PC-3 (cell line): ENCODE measurements at places on chromosomes 3 and 15. TPM values are rescaled to one million over a fixed set of nuclear protein-coding genes. Genes with fewer than 3 reads are reported as not detected.

The COL6A5 gene
- not detected in 2 replicates for total RNA-seq

The PRR20G gene
- total RNA-seq = not detected in 2 replicates

The KLHL40 gene
- total RNA-seq = not detected in 2 replicates

The EAF1 gene
- total RNA-seq = 28.6 and 35.3 TPM in 2 replicates

The ZPLD1 gene
- total RNA-seq = 0.15 TPM in 1 of 2 replicates, not detected in the other

The MCTP2 gene
- total RNA-seq = 6.2 and 9.8 TPM in 2 replicates

The HIGD2B gene
- 0.11 TPM in 1 of 2 replicates, not detected in the other for total RNA-seq

The SPESP1 gene
- total RNA-seq = not detected in 2 replicates

The CPNE9 gene
- total RNA-seq = 0.07 TPM in 1 of 2 replicates, not detected in the other

- H3K4me1 ChIP-seq = no peaks in the 10 kb centered on the region
- H3K4me3 ChIP-seq = no peak overlapping the region
- peaks cover 9% of the 10 kb centered on the region for H3K36me3 ChIP-seq
- no peak overlapping the region for H3K27ac ChIP-seq
Measured at GRCh38 chr15:76285241-76285825, 25.9 kb downstream of the ETFA start.

DNA sequence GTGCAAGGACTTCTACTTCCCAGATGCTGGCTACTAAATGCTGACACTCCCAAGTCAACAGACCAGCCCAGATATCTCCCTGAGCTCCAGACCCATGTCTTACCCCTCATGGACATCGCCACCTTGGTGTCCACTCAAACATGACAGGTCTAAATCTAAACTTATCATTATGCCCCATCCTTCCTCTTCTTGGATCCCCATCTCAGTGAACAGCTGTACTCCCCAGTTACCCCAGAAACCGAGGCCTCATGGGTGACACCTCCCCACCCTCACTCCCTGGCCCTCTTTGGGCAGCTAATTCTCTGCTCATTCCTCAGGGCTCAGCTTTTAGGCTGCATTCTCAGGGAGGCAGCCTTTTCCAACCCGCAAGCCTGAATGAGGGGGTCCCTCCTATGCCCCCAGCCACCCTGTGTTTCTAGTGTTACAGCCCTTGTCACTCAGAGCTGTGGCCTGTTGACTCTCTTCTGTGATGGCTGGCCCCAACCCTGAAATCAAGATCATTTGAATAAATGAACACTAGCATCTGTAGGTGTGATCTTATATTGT is 5.4 kb downstream of the EHD4 start:
- H3K4me1 ChIP-seq = peaks cover 31% of the 10 kb centered on the region
- no peak overlapping the region for H3K27ac ChIP-seq
- H3K36me3 ChIP-seq = peaks cover 5% of the 10 kb centered on the region; the same call in 1 of the 2 replicates
- no peaks in the 10 kb centered on the region for H3K27me3 ChIP-seq
- no peak overlapping the region for H3K4me3 ChIP-seq

DNA sequence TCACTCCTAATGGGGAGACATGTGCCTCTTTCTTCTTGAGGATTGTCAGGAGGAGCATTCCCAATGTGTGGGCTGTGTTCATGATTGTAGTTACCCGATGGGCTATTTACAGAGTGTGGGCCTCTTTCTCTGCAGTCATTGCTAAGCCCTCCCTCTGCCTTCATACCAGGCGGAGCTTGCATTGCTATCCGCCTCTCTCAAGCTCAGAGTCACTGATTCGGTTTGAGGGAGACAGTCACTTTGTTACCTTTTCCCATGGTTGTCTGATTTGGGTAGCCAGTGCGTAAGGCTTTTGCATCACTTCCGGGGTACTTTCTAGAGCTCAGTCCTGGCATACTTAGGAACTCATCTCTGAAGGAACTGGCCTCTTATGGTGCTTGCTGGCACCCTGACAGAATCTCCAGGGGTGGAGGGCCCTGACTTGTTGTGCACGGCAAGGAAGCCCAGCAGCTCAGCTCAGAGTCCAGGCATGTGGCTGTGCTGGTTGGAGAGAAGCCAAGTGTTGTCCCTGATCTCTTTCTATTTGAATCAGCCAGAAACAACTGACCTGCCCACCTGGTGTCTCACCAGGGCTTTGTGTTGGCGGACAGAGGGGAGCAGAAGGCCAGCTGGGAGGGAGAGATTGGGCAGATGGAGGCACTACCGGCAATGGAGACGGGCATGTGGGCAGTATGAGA is 79.8 kb downstream of the EPHB1 start:
- no peak for DNase-seq
- H3K36me3 ChIP-seq = no peaks in the 10 kb centered on the region
- no peak overlapping the region for H3K4me3 ChIP-seq
- H3K4me1 ChIP-seq = no peaks in the 10 kb centered on the region

DNA sequence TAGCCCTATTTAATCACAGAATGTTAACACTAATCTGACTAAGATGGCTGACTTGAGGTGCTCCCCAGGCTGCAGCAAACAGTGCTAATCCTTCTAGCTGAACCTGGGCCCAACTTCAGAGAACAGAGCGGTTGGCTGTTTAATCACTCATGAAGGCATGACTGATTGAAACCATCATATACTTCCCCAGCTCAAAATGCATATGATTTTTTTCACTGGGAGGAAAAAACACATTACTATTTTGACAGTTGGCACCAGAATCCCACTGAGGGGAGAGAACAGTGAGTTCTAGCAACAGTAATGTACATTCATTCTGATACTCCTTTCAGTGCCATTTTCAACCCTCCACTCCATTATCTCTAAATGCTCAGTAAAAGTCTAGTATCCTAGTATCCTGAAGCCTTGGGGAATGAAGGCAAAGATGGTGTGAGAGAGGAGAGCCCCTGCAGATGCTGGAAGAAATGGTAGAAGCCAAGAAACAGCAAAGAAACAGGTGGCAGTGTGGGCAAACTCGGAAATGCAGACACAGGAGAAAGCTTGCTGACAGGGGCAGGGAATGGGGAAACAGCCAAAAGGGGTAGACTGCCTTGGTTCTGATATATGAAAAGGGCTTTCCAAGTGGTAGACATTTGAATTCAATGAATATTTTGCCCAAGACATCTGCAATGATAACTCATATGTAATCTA is 34.4 kb upstream of the CASR start:
- H3K27me3 ChIP-seq = no peaks in the 10 kb centered on the region
- no peak for DNase-seq
- H3K36me3 ChIP-seq = no peaks in the 10 kb centered on the region
- H3K4me3 ChIP-seq = no peak overlapping the region
- H3K27ac ChIP-seq = no peak overlapping the region

DNA sequence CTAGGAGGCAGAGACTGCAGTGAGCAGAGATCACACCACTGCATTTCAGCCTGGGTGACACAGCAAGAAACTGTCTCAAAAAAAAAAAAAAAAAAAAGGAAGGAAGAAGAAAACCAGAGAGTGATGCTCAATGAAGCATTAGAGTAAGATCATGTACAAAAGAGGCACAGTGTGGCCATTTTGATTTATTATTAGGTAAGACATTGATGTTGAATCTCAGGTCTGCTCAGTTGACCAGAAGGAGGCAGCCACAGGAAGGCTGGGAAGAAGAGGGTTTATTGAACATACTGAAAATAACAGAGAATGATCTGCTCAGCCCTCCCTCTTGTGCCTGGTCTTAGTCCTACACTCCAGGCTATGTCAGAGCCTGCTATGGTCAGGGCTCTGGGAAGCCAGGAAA is 15.6 kb downstream of the LRRK1 start:
- DNase-seq = peak; percentile 16
- no peaks in the 10 kb centered on the region for H3K27me3 ChIP-seq
- no peaks in the 10 kb centered on the region for H3K36me3 ChIP-seq
- H3K4me3 ChIP-seq = no peak overlapping the region
- peaks cover 4% of the 10 kb centered on the region; the same call in 1 of the 2 replicates for H3K4me1 ChIP-seq

GRCh38 chr15:42921342-42921731 is 759 bp upstream of the TTBK2 start:
- no peak overlapping the region for H3K27ac ChIP-seq
- no peaks in the 10 kb centered on the region for H3K27me3 ChIP-seq
- H3K36me3 ChIP-seq = no peaks in the 10 kb centered on the region
- H3K4me1 ChIP-seq = peaks cover 21% of the 10 kb centered on the region
- no peak for DNase-seq
- peak overlapping the region; percentile 74 for H3K4me3 ChIP-seq

GRCh38 chr3:139329364-139329850 is 14.4 kb upstream of the MRPS22 start:
- H3K27ac ChIP-seq = no peak overlapping the region
- H3K36me3 ChIP-seq = no peaks in the 10 kb centered on the region
- H3K4me1 ChIP-seq = peaks cover 4% of the 10 kb centered on the region; the same call in 1 of the 2 replicates
- no peak overlapping the region for H3K4me3 ChIP-seq
- DNase-seq = peak; percentile 85

GRCh38 chr15:91224755-91225380 is 124.8 kb downstream of the SV2B start:
- no peak overlapping the region for H3K27ac ChIP-seq
- DNase-seq = peak; percentile 66
- H3K36me3 ChIP-seq = no peaks in the 10 kb centered on the region
- no peaks in the 10 kb centered on the region for H3K4me1 ChIP-seq

DNA sequence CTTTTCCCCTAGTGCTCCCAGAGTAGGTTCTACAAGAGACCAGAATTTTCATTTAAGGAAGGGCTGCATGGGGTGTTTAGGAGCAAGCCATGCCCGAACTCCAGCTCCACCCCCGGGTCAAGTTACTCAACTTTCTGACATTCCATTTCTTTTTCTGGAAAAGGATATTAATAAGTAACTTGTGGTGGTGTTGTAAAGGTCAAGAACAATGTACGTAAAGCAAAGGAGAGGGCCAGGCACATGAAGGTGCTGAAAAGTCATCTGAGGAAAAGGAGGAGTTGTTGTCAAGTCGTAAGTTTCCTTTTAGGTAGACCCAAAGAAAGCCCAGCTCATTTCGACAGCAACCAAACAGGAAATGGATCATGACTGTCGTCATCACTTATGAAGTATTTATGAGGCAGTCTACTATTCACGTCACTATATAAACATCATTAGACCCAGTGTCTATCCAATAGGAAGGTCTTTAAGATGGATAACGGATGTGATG is 319.6 kb upstream of the IL12A start:
- H3K27me3 ChIP-seq = no peaks in the 10 kb centered on the region
- H3K4me1 ChIP-seq = peaks cover 6% of the 10 kb centered on the region
- H3K27ac ChIP-seq = no peak overlapping the region
- no peaks in the 10 kb centered on the region for H3K36me3 ChIP-seq
- peak; percentile 10 for DNase-seq
- H3K4me3 ChIP-seq = no peak overlapping the region

DNA sequence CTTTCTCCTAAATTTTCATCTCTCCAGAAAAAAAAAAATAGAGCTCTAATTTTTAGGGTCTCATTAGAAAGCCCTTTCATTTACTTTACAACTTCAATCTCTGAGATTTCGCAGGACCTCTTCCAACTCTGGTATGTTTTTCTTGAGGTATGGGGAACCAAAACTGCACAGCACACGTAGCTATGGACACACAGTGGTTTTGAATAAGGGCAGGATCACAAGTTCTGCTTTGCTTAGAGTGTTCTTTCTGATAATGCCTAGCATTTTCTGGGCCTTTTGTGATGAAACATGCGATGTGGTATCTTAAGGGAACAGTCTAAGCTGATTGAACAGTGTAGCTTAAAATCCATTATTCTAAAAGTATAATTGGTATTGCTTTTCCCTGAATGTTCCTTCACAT is 25.3 kb downstream of the ZNF592 start:
- H3K27me3 ChIP-seq = no peaks in the 10 kb centered on the region
- no peak overlapping the region for H3K4me3 ChIP-seq
- H3K36me3 ChIP-seq = peaks cover 7% of the 10 kb centered on the region; the same call in 1 of the 2 replicates
- no peaks in the 10 kb centered on the region for H3K4me1 ChIP-seq
- H3K27ac ChIP-seq = no peak overlapping the region
- DNase-seq = no peak

GRCh38 chr3:125594581-125595011 is 701 bp downstream of the OSBPL11 start:
- H3K36me3 ChIP-seq = no peaks in the 10 kb centered on the region
- H3K4me1 ChIP-seq = no peaks in the 10 kb centered on the region

- no peak overlapping the region for H3K27ac ChIP-seq
- no peaks in the 10 kb centered on the region for H3K36me3 ChIP-seq
- no peak for DNase-seq
- no peaks in the 10 kb centered on the region for H3K27me3 ChIP-seq
- H3K4me1 ChIP-seq = no peaks in the 10 kb centered on the region
Measured at GRCh38 chr3:1726741-1727140, 371.9 kb upstream of the CNTN4 start.

GRCh38 chr15:79378394-79379109 is 53.6 kb upstream of the MINAR1 start:
- H3K36me3 ChIP-seq = no peaks in the 10 kb centered on the region
- no peak overlapping the region for H3K4me3 ChIP-seq
- no peak overlapping the region for H3K27ac ChIP-seq
- H3K4me1 ChIP-seq = no peaks in the 10 kb centered on the region
- DNase-seq = no peak

GRCh38 chr3:65901226-65901625 is 137.5 kb downstream of the MAGI1 start:
- no peaks in the 10 kb centered on the region for H3K36me3 ChIP-seq
- no peak overlapping the region for H3K4me3 ChIP-seq
- H3K4me1 ChIP-seq = no peaks in the 10 kb centered on the region
- DNase-seq = no peak

DNA sequence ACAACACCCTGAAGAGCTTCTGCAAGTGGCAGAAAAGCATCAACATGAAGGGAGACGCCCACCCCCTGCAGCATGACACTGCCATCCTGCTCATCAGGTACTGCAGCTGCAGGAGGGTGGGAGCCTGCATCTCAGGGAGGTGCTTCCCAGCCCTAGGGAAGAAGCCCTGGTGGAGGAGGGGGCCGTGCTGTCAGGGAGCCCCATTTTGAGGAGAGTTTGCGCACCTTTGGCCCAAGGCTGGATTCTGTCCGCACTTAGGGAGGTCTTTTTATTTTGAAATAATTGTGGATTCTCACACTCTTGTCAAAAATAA is 42.1 kb downstream of the SAXO2 start:
- no peaks in the 10 kb centered on the region for H3K4me1 ChIP-seq
- no peak overlapping the region for H3K27ac ChIP-seq
- DNase-seq = no peak
- H3K4me3 ChIP-seq = no peak overlapping the region

- H3K4me3 ChIP-seq = no peak overlapping the region
- no peak overlapping the region for H3K27ac ChIP-seq
- H3K4me1 ChIP-seq = no peaks in the 10 kb centered on the region
- DNase-seq = no peak
- no peaks in the 10 kb centered on the region for H3K27me3 ChIP-seq
Measured at GRCh38 chr15:74584204-74584603, 31.4 kb upstream of the CLK3 start.

GRCh38 chr3:111547631-111548030 is 5.6 kb downstream of the CD96 start:
- no peak for DNase-seq
- H3K36me3 ChIP-seq = no peaks in the 10 kb centered on the region
- H3K27me3 ChIP-seq = no peaks in the 10 kb centered on the region
- no peak overlapping the region for H3K4me3 ChIP-seq
- peak overlapping the region; percentile 65; the same call in 1 of the 2 replicates for H3K27ac ChIP-seq
- H3K4me1 ChIP-seq = peaks cover 24% of the 10 kb centered on the region

DNA sequence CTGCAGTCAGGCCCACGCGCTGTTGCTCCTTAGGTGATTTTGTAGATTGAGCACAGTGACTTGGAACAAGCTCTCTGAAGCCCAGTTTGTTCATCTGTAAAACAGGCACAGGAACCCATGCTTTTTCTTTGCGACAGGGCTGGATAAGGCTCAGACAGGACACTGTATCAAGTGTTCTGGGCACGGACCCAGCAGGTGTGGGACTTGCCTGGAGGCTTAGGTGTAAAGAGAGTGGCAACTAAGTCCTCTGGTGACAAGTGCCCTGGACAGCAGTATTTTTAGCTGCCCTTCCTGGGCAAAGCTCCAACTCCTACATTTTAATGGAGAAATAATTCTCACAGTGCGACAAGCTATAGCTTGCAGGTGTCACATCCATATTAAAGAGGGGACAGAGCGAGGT is 32.2 kb downstream of the CD276 start:
- no peak overlapping the region for H3K27ac ChIP-seq
- peaks cover 6% of the 10 kb centered on the region; the same call in 1 of the 2 replicates for H3K36me3 ChIP-seq
- no peaks in the 10 kb centered on the region for H3K4me1 ChIP-seq
